ENCODE measurements at places on chromosomes 12 and 14.

DNA sequence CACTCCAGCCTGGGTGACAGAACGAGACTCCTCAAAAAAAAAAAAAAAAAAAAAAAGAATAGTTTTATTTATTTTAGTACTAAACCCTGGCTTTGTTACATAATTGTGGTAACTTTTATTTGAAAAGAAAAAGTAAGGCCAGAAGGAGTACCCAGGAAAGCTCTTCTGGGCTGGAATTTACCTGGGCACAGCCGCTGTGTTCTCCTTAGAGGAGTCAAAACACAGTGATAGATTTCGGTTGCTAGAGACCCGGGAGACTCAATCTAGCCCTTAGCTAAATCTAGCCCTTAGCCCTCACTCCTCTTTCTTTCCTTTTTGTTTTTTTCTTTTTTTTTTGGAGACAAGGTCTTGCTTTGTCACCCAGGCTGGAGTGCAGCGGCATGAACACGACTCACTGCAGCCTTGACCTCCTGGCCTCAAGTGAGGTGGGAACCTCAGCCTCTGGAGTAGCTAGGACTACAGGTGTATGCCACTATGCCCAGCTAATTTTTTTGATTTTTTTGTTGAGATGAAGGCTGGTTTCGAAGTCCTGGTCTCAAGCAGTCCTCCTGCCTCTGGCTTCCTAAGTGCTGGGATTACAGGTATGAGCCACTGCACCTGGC lies 49.7 kb downstream of the SYNE2 start:
- no peak for DNase-seq

- DNase-seq, result no peak
Measured at GRCh38 chr12:28586481-28586880, 396.2 kb downstream of the CCDC91 start.

DNA sequence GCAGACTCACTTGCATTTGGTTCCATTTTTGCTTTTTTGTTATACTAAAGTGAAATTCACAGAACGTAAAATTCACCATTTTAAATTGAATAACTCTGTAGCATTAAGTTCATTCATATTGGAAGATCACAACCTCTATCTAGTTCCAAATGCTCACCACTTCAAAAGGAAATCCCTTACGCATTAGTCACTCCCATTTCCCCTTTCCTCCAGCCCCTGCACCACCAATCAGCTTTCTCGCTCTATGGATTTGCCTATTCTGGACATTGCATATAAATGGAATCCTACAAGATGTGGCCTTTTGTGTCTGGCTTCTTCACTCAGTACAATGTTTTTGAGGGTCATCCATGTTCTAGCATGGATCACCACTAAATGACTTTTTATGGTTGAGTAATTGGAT lies 294.5 kb downstream of the KSR2 start:
- no peak for DNase-seq

DNA sequence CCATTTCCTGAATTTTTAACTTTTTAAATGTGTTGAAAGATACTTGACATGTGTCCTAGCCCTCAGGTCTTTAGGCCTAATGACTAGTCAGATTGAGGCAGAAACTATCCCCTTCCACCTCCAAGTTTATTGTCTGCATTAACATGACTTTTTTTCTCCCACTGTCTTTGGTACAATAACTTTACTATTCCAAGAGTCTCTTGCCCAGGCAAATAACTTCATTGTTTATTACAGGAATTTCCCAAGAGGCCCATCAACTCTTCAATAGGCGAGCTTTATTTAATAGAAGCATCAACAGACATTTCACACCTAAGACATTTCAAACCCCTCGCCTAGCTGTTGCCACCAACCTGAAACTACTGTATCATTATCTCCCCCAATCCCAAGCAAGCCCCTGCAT lies 10.7 kb downstream of the NFKBIA start:
- DNase-seq, result no peak
